Activated naive CD8-positive, alpha-beta T cell treated with anti-CD3 and anti-CD28 coated beads, Interleukin-2, amount 50 U/mL, for 16 hours (primary cell): ENCODE measurements at places on chromosomes 1 and 21.

DNA sequence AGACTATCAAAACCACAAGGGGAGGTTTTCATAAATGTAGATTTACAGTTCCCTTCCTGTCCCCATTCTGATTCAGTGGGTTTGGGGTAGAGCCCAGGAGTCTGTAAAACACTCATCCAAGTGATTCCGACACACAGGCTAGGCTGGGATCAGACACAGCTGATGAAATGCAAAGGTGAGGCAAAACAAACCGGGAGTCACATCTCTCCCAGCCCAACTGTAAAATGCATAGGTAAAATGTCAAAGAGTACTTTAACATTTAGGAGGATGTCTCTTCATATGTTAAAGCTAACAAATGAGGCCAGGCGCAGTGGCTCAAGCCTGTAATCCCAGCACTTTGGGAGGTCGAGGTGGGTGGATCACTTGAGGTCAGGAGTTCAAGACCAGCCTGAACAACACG, 45.0 kb downstream of the ZNF281 start:
- DNase-seq: no peak

DNA sequence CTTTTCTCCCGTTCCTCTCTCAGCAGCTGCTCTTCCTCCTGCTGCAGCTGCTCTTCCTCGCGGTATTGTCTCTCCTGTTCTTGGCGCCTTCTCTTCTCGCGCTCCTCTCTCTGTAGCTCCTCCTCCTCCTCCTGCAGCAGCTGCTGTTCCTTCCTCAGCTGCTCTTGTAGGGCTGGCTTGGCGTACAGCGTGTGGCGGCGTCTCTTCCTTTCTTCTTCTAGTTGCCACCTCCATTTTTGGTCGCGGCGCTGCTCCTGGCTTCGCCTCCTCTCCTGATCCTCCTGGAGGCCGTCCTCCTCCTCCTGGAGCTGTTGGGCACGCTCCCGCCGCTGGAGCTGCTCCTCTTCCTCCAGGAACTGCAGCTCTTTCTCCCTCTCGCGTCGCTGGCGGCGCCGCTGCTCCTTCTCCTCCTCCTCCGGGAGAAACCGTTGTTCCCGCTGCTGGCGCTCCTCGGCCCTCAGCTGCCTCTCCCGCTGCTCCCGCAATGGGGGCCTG, 4.8 kb downstream of the TCHH start:
- no peak for DNase-seq

- DNase-seq: no peak
These were observed 44.9 kb downstream of the C1orf198 start for GRCh38 chr1:230823426-230823825.

- no peak for DNase-seq
These were observed 27.5 kb upstream of the GNG12 start for GRCh38 chr1:67860776-67861175.

- no peak for DNase-seq
These were observed 13.1 kb downstream of the UBIAD1 start for GRCh38 chr1:11285883-11286734.

DNA sequence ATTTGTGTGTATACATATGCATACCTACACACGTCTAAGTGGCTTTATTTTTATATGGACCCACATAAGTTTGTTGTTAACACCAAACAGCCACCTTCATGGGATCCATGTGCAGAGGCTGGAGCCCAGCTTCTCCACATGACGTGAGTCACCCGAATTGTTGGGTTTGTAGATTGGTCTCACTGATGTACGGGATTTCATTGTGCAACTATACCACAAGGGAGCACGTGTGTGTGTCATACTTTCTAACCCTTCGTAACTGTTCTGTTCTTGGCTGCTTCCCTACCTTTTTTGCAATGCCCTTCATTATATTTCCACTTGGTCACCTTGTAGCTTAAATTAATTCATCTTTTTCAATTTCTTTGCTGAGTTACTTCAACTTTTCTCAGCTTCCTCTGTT, 21.0 kb downstream of the SPRTN start:
- no peak for DNase-seq

DNA sequence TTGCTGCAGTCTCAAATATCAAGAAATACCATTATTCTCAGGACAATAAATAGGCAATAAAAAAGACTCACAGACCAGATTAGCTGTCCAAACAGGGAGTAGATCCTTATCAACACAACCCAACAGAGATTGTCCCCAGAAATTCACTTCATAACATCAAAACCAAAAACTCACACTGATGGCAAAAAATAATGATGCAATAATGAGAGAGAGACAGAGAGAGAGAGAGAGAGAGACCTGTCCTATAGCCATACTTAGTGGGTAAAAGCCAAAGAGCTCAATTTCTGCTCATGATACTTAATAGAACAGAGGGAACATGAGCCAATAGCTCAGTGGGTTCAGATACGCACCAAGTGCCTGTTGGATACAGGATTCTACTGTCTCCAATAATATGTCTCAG, 244.5 kb downstream of the FAM72C start:
- no peak for DNase-seq
